ENCODE measurements at places on chromosomes 5 and 9.

DNA sequence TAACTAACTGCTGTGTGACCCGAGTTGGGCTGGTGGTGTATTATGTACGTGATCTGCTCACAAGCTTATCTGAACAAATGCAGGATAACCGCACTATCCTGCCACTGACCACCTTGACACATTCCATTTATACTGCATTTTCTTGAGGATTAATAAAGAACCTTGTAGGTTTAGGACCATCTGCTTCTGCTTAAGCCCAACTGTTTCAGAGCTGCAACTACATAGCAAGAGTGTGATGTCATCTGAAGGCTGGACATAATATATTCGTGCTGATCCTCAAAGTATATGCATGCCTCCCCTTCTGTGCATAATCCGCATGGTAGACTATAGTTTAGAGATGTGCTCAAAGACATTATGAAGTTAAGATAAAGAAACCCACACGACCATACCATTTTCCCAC lies 435.9 kb downstream of the BNC2 start:
- DNase-seq: no peak

DNA sequence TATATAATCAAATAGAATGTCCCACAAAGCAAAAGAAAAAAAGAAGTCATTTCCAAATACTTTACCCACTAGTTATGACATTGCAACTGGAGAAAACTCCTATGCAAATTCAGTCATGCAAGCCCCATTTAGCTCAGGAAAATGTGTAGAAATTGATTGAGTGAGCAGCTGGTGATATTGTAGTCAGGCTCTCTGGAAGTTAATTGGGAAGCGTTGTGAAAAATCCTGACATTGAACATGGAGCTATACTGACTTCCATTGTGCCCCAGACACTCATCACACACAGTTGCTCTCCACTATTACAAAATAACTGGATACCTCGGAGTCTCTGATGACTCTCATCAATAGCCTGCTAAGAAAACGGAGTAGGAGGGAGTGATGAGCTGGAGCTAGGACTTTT lies 49.0 kb downstream of the TUSC1 start:
- DNase-seq: peak; percentile 13

- DNase-seq: no peak
Measured at GRCh38 chr9:76531231-76531780, 72.3 kb downstream of the GCNT1 start.

DNA sequence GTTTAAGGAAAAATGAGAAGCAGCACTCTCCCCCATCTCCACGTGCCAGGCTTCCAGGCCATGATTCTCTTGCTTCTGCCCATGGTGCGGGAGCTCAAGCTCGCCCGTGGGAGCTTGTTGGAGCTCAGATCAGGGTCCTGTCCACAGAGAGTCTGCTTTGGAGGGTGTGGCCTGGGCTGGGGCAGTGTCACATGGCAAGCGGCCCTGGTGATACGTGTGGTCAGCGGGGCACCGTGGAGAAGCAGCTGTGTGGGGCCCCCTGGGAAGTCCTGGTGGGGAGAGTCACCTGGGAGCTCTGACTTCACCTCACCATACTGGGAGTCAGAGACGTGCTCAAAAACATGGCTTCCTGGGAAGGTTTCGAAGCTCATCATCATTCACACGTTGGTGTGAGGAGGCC lies 275.3 kb downstream of the GADD45G start:
- DNase-seq: no peak

DNA sequence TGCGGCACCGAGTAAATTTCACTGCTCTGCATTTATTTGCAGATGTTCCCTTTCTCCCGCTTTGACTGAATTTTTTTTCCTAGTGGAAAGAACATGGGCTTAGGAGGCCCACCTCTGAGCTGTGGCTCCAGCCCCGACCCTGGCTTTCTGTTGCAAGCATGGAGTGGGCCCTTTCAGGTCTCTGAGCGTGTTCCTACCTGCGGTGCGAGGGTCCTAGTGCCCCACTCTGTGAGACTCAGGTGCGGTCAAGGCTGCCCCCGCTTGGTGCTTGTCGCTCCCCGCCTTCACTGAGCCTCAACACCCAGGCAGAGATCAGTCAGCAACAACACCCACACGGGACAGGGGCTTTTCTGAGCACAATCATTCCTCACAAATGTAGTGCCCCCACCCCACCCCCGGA lies 32.0 kb downstream of the SLC6A3 start:
- no peak for DNase-seq

DNA sequence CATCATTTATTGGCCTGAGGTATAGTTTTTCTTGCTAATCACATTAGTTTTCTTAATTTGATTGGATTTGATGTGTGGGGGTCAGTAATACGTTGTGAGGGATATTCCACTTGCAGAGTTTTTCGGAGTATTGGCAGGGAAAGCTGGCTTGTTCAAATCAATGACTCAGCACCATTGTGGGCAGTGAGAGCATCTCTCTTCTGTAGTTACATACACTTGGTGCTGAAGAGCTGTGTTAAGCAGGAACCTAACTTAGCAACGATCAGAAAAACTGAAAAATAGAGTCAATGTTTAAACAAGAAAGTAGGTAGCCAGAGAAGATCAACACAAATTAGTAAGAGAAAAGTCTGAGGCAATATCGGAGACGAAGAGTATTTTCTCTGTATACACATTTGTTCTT lies 344.6 kb upstream of the EDIL3 start:
- DNase-seq: no peak

GRCh38 chr5:18119156-18119785 lies 485.0 kb downstream of the TAF11L14 start:
- no peak for DNase-seq

DNA sequence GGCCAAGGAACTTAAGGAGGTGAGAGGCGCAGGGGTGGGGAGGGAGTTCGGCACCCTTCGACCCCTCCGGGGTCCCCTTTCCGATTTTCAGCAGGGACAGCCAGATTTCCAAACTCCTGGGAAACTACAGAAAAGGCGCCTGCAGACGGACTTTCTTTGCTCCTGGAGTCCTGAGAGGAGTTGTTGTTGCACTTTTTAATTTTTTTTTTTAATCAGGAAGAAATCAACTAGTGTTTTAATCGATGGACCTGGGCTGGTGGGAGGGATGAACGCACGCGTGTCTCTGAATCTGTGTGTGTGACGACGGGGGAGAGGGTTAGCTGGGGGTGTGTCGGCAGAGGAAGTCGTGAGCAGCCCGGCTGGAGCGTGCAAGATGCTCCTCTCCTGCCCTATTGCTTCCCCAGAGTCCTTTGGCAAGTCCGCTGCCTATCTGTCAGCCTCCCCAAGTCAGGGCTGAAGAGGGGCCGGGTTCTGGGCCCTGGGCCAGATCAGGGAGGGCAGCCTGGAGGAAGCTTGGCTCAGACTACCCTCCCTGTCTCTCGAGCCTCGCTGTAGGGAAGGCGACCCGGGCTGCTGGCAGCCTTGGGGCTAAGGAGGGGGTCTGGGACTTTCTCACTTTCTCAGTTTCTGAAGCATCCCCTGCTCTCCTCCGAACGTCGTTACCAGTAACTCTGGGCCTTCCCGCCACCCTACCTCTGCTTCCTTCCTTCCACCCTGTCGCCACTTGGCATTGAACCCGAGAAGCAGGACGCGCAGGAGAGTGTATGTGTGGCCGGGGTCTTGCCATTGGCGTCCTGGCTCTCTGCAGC lies 731 bp downstream of the PRR16 start:
- DNase-seq: peak; percentile 79

DNA sequence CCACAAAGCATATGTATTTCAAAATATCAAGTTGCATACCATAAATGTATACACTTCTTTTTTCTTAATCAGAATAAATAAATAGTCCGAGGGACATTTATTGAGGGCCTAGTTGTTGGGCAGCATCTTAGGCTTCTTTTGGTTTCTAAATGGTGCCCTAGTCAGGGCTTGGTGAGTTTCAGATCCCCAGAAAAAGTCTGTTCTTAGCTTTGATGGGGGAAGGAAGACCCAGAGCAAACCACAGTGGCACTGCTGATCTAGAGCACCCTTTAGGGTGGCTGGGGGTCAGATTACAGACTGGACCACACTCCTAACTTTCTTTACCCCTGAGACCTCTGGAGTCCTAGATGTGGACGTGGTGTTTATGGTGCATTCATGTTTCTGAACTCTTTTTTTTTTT lies 97.8 kb downstream of the C9orf152 start:
- no peak for DNase-seq

DNA sequence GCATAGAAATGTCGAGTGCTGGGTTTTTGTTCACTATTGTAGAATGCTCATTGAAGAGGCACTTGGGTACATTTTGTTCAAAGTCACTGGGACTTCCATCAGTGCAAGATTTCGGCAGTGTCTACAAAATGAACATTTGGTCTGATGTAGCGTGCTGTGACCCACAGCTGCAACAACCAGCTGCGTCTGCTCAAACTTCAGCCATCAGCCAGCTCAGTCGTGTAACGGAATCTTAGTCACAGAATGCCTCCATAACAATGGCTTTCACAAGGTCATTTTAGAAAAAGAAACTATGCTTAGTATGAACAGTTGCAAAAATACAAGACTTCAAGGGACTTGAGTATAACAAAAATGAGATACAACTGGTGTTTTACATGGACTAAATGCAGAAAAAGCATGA lies 828.1 kb upstream of the GRAMD2B start:
- DNase-seq: peak; percentile 39

- peak; percentile 80 for DNase-seq
Measured at GRCh38 chr5:10649666-10650380, 86.0 kb downstream of the ANKRD33B start.

DNA sequence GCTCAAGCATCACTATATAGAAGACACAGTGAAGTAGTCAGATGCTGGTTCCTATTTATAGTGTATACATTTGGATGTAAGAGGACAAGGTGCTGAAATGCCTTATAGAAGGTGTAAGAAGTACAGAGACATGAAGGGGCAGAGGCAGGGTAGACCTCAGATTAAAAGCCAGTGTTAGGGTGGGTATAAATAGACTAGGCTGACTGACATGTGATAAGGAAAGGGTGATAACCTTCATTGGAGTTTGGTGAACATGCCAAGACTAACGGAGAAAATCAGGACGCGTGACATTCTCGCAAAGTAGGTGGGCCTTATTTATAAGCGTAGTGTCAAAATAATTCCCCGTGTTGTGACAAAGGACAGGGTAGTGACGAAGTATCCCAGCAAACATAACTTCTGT lies 59.1 kb upstream of the HRH2 start:
- DNase-seq: no peak

Measured in eye (tissue), 1 donor.